ENCODE measurements at places on chromosomes 13 and 19. TPM values are rescaled to one million over a fixed set of nuclear protein-coding genes. Genes with fewer than 3 reads are reported as not detected.

Gene KLK14
- total RNA-seq = 0.30 TPM

- DNase-seq = no peak
These were observed 25.3 kb downstream of the NAXD start for GRCh38 chr13:110640591-110641029.

Gene CCNE1
- 3.0 TPM for total RNA-seq

DNA sequence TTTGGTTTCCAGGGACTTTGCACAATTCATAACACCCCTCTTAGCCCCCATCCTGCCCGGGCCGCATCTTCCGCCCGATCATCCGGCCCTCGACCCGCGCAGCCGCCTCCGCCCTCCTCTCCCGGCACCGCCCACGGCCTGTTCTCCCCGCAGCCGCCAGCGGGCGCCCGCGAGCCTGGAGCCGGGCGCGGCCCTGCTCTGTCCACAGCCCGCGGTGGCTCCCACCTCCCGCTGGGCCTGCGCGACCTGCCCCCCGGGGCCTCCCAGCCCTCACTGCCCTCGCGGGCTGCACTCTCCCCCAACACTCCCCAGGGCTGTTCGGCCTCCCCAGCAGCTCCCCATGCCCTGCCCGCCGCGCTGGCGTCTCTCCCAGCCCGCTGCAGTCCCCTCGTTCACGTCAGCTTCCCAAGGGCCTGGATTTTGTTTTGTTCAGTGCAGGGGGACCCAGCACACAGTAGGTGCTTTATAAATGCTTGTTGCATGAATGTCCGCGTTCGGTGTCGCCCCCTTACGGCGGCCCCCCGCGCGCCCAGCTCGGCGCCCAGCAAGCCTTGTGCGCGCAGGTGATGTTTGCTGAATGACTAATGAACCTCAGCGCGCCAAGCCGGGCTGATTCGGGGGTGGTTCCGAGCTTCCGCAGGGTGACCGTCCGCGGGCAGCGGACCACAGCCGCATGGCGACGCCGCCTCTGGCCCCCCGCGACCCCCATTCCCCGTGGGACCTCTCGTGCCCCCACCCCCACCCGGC is 4.6 kb upstream of the APC2 start:
- peak; percentile 63 for DNase-seq

DNA sequence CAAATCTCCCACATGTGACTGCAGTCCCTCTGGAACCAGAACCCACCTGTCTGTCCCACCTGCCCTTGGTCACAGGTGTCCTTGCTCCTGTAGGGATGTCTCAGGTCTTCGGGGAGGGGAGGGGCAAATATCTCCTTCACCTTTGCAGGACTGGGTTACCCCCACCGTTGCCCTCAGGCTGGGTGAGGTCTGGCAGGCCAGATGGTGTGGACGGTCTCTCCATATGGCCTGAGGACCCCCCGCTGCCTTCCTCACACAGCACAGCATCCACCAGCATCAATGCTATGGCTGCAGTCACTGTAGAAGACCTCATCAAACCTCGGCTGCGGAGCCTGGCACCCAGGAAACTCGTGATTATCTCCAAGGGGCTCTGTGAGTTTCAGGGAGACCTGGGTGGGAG is 10.0 kb downstream of the SLC5A5 start:
- DNase-seq = no peak

Gene KCNN4
- total RNA-seq = 34.2 TPM

GRCh38 chr13:49373716-49374115 is 70.1 kb downstream of the CAB39L start:
- DNase-seq = no peak

DNA sequence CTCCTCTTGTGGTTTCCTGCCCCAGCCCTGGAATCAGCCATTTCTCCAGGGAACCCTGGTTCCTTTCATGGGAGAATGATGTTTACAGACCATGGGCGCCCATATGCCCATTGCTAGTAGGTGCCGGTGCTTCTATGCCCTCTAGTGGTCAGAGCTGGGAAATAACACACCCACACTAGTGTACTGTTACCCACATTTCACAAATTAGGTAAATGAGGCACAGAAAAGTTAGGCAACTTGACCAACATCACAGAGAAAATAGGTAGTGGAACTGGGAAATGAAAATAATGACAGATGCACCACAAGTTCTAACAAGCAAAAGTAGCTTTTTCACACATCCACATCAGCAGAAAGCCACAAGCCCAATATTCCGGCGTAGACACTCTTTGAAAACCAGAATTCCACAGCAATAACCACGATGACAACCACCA is 1.3 kb upstream of the CEACAM3 start:
- peak; percentile 64 for DNase-seq

DNA sequence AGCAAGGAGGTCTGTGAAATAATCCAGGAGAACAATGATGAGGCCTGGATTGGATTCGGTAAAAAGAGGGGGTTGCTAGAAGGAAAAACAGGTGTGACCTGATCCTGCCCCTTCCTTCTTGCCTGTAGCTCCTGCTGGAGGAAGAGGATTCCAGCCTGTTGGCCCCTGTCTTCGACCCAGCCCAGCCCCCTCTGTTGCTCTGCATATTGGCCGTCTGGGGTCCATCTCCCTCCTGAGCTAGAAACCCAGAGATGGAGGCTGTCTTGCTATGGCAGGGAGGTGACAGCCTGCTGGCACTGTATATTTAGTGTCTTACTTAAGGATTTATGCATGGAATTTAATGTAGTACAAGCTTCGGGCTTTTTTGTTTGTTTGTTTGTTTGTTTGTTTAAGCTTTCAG is 6.6 kb downstream of the DMRTC2 start:
- DNase-seq = no peak

- no peak for DNase-seq
These were observed 634 bp upstream of the DIAPH3 start for GRCh38 chr13:60164234-60164889.

Measured in MCF 10A (cell line).